NCI-H2227 treated with DMSO at 0.1 percent for 48 hours (cell line): ENCODE measurements at places on chromosomes 16 and 17.

- DNase-seq, result peak; percentile 59
Measured at GRCh38 chr17:63834431-63835166, 7.1 kb upstream of the FTSJ3 start.

DNA sequence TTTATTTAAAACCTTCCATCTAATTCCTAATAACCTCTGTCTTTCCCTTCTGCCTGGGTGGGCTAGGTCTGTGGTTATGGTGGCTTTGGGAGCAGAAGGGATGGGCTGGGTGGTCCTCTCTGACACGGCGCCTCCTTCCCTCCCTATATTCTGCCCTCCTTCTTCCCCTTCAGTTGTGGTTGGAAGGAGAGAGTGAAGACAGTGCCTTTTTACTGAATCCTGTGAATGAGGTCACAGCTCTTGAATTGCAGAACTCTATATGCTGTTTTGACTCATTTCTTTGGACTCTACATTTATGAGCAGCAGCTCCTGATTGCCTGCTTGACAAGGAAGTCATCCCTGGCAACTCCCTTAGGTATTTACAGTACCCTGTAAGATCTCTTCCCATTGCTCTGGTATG, 256.0 kb upstream of the ELAC2 start:
- no peak for DNase-seq

- DNase-seq, result no peak
Measured at GRCh38 chr17:28563475-28563874, 7.8 kb downstream of the PIGS start.

DNA sequence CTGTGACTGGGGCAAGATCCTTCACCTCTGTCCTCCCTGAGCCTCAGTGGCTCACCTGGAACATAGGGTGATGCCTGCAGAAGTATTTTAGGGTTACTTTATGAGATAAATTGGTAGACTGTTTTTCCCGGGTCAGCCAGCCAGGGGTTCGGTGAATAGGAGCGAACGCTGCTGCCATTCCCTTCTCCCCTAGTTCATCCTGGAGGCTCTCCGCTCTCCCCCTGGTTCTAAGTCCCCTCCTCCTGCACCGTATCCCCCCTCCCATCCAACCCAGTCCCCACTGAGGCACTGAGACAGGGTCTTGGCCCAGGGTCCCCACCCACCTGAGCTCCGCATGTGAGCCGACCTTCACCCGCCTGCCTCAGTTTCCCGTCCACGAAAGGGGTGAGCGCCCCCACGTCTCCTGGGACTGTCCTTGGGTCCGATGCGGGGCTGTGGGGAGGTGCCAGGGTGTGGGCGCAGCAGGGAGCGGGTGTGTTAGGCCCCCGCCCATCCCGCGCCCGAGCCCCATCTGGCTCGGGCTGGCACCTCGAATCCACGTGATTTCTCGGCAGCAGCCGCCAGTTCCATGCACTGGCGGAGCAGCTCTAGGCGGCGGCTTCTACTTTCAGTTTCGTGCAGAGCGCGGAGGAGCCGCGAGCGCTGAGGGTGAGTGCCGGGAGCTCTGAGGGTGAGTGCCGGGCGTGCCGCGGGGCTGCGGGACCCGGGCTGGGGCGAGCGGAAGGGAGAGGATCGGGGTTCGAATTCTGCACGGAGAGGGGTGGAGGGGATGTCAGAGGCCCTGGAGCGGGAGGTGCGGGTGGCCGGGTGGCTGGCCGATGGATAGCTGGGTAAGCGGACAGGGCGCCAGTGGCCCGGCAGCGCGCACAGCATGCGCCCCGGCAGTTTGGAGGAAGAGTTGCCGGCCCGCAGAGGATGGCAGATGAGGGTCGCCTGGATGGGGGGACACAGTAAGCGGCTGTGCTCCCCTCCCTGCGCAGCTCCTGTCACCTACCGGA, at the start of gene NLRC5:
Gene NLRC5 (plus strand): TSS at position 610 of the 998 bp plus-strand sequence. CDS start 31,156 bp downstream, outside the sequence.
- DNase-seq, result peak; percentile 31

DNA sequence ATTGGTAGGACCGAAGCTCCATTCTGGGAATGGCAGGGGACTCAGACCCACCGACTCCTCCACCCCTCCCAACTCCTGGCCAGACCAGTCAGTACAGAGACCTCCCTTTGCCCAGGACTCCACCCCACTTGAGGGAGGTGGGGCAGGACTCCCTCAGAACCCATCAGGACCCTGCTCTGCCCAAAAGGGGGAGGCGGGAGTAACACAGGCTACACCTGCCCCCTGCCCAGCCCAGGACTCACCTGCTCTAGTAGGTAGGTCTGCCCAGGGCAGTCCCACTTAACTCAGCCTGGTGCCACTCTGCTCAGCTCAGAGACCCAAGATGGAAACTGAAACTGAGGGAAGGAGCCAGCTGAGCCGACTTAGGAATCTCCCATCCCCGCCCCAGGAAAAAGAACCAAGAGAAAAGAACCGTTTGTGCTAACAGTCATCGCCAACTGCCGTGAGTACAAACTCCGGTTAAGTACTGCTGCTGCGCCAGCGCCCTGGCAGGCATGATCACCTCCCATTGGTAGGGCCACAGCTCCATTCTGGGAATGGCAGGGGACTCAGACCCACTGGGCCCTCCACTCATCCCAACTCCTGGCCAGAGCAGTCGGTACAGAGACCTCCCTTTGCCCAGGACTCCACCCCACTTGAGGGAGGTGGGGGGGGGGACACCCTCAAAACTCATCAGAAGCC, 503 bp downstream of the DHX58 start:
- no peak for DNase-seq

DNA sequence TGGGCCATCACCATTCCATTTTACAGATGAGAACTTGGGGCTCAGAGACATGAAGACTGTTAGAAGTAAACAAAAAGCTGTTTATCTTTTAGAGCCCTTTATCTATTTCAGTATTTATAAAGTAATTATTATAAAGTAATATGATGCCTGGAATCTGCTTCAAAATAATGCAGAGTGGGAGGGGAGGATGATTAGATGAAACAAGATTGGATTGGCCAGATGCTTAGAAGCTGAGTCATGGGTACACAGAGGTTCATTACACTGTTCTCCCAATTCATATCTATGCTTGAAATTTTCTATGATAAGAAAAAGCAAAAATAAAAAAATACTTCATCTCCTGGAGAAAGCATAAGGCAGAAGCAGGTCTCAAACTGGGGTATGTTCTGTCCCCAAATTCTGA, 29.4 kb downstream of the TOM1L2 start:
- DNase-seq, result no peak

DNA sequence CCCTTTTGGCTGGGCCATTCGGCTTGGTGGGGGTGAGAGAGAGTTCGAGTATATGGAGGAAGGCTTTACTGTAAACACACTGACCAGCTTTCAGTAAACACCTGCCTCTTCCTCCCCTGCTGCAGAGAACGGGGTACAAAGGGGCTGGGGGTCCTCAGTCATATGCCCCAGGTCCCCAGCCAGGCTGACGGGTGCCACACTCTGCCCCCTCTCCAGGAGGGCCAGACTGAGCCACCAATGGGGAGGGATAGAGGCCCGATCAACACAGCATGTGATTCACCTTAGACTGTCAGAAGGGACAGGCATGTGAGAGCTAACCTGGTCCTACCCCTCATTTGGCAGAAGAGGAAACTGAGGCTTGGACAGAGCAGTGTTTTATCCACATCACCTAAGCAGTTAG, 13.0 kb downstream of the NHERF1 start:
- no peak for DNase-seq

GRCh38 chr17:28712032-28712704, 480 bp upstream of the PROCA1 start:
- DNase-seq, result no peak

GRCh38 chr16:79639576-79640311, 39.2 kb upstream of the MAF start:
- DNase-seq, result no peak

- no peak for DNase-seq
Measured at GRCh38 chr17:81844327-81844851, 9.5 kb upstream of the PPP1R27 start.

DNA sequence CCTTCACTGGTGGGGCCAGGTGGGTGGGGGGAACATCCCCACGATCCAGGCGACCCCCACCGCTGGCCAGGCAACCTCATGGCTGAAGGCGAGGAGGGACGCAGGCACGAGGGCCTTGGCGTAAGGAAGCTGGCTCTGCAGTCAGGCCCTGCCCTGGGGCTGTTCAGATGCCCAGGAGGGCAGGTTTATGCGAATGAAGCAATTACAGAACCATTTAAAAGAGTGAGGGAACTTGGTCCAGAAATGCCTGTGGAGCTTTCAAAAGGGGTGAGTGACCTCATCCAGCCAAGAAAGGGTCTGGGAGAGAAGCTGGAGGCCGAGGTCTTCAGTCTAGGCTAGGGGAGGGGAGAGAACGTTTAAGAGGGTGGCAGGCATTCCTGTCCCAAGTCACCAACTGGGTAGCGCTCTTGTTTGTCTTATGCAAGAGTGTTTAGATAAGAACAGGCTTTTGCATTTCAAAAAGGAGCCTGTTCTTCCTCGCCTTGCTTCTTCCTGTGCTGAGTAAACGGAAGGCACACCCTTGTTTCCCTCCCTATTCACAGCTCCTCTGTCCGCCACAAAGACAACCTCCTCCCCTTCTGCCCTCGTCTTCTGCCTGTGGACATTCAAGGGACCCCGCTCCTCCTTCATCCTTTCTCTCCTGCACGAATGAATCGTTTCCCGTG, 183.5 kb upstream of the SDK2 start:
- peak; percentile 22 for DNase-seq

DNA sequence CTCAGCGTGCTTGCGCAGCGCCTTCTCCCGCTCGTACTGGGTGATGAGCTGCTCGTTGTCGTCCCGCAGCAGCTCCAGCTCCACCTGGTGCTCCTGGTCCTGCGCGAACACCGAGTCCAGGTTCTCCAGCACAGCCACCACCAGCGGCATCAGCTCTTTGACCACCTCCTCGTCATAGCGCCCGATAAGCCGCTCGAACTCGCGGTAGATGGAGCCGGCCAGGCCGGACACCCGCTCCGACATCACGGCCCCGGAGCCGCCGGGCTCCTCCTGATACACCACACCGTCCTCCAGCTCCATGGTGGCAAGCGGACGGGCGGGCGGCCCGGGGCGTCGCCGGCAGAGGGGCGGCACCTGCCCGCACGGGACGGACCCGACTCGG, 320 bp downstream of the SPAG9 start:
- DNase-seq, result no peak

DNA sequence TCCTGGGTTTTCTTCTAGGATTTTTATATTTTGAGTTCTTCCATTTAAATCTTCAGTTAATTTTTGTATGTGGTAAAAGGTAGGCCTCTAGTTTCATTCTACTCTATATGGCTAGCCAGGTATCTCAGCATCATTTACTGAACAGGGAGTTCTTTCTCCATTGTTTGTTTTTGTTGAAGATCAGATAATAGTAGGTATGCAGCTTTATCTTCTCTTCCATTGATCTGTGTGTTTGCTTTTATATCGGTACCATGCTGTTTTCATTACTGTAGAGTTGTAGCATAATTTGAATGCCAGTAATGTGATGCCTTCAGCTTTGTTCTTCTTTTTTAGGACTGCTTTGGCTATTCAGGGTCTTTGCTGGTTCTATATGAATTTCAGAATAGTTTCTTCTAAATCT, 77.3 kb downstream of the USP22 start:
- DNase-seq, result no peak

DNA sequence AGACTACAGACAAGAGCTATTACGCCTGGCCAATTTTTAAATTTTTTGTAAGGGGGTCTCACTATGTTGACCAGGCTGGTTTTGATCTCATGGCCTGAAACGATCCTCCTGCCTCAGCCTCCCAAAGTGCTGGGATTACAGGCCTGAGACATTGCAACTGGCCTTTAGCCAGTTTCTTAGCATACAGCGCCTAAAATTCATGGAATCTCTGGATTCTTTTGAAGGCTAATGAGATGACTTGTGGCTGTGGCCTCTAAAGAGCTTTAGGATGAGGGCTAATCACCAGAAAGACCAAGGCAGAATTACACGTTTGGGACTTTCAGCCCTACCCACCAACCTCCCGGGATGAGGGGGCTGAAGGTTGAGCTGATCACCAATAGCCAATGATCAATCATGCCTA, 34.6 kb downstream of the AKAP10 start:
- DNase-seq, result no peak

- no peak for DNase-seq
Measured at GRCh38 chr16:73669535-73670274, 621.8 kb upstream of the ZFHX3 start.

DNA sequence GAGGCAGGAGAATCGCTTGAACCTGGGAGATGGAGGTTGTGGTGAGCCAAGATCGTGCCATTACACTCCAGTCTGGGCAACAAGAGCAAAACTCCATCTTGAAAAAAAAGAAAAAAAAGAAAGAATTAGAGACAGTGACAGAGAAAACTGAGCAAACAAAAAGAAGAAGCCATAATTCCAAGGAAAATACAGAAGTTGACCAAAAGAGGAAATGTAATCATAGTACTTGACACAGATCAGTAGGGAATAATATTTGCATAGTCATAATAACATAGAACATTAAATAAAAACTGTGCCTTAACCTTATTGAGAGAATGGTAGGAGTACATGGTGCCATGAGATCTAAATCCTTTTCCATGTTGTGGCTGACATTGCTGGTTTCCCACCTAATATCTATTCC, 14.7 kb upstream of the USP31 start:
- no peak for DNase-seq

GRCh38 chr17:80124351-80124981, 22.5 kb downstream of the EIF4A3 start:
- DNase-seq, result no peak

GRCh38 chr17:57601143-57601735, 143.9 kb downstream of the CCDC182 start:
- DNase-seq, result no peak

- no peak for DNase-seq
Measured at GRCh38 chr17:42527932-42528331, 8.1 kb upstream of the NAGLU start.

DNA sequence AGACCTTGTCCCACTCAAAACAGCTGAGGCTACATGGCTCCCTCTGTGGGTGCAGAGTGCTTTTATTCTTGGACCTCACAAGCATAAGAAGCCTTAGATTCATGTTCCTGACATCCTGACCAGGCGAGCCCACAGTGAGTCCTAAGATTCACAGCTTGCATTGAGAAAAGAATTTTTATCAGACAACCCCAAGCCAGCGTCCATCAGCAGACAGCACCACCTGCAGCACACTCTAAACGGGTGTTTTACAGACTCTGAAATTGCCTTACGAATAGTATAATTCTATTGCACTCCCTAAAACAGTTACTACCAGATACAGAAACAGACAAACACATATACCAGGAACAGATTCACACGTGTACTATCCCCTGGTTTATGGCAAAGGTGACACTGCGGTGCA, 31.9 kb downstream of the C16orf78 start:
- no peak for DNase-seq

DNA sequence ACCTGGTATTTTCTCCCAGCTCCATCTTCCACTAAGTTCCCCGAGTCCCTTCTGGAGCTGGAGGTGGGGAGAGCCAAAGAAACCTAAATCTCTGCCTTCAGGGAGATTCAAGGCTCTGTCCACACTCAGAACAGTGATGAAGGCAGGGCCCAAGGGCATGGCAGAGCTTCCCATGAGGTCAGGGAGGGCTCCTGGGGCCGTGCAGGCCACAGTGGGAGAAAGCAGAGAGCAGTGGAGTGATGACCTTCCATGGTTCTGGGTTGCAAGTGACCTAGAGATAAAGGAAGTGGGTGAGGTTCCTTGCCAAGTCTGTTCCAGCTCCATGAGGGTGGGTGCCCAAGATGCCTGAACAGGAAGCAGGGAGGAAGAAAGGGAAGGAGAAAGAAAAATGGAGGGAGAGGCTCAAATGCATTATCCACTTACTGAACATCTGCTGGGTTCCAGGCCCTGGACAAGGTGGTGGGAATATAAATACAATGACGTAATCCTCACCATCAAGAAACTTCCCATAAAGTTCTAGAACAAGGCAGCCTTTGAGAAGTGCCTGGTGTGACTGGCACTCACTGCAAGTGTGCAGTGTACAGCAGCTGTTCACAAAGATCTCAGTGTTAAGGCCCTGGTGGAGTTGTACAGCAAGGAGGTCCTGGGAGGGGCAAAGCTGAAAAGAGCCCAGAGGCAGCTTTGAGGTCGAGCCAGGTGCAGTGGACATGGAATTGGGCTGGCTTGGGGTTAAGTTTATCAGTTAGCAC, 13.3 kb downstream of the TBKBP1 start:
- no peak for DNase-seq
